LoVo (cell line): ENCODE measurements at places on chromosomes 12 and 14.
A peak's percentile ranks its signal among the peaks of the same experiment; 100 is the strongest.

- no peak for DNase-seq
Measured at GRCh38 chr12:48961331-48961730, 4.0 kb upstream of the ARF3 start.

DNA sequence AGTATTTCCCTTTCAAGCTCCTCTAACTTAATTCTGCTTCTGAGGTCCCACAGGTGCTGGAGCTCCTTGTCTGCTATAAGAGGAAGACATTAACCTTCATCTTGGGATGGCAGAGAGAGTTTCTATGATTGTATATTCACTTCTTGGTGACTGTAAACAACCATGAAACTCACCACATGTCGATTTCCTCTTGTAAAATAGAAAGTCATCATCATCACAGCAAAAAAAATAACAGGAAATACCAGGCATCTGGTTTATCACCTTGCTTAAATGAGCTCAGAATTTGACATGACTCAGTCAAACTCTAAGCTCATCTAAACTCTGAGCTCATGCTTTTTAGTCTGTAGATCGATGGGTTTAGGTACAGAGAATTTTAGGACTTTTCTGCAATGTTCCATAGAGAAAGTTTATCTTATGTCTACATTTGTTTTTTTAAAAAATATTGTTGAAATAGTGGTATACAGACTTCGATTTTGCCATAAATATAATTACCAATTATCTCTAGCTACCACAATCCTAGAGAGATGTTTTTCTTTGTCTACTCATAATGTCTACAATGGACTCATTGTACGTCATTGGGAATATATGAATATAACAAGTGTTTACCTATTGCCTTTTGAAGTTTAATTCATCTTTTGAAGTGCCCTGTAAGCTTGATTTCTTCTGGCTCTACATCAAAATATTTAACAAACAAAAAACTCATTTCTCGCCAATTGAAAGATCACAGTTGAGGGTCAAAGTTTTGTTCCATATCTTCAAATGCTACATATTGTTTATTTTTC lies 58.4 kb downstream of the IGF1 start:
- peak; percentile 39 for DNase-seq

DNA sequence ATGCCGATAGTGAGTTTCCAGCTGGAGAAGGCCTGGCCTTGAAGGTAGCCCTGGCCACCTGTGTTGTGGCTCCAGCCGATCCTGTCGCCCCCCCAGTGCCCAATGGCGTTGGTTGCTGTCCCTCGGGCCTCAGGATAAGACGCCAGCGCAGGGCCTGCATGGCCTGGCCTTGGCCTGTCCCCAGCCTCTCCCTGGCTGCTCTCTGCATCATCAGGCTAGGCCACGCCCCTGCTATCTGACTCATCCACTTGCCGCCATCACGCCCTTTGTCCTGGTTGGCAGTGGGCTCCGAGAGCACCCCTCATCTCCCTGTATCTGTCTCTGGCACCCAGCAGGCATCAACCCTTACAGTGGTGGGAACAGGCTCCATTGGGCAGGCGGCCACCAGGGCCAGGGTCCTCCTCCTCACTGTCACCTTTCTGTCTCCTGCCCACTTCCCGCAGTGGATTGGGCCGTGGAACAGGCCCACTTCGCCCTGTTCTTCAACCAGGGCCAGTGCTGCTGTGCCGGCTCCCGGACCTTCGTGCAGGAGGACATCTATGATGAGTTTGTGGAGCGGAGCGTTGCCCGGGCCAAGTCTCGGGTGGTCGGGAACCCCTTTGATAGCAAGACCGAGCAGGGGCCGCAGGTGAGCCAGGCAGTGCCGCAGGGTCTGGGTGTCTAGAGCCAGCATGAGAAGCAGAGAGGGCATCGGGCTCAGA lies 25.6 kb downstream of the ALDH2 start:
- no peak for DNase-seq

- no peak for DNase-seq
Measured at GRCh38 chr14:30808576-30808975, 65.8 kb upstream of the COCH start.

GRCh38 chr12:14239350-14239934 lies 126.0 kb upstream of the ATF7IP start:
- peak; percentile 81 for DNase-seq

- no peak for DNase-seq
Measured at GRCh38 chr12:67386869-67387565, 117.9 kb downstream of the CAND1 start.

DNA sequence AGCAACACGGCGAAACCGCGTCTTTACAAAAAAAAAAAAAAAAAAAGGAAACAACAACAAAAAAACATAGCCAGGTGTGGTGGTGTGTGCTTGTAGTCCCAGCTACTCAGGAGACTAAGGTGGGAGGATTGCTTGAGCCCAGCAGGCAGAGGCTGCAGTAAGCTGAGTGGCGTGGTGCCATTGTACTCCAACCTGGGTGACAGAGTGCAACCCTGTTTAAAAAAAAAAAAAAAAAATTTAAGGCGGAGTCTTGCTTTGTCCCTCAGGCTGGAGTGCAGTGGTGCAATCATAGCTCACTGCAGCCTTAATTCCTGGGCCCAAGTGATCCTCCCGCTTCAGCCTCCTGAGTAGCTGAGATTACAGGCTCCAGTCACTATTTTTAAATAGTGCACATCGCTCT lies 18.2 kb upstream of the FIGNL2 start:
- no peak for DNase-seq

DNA sequence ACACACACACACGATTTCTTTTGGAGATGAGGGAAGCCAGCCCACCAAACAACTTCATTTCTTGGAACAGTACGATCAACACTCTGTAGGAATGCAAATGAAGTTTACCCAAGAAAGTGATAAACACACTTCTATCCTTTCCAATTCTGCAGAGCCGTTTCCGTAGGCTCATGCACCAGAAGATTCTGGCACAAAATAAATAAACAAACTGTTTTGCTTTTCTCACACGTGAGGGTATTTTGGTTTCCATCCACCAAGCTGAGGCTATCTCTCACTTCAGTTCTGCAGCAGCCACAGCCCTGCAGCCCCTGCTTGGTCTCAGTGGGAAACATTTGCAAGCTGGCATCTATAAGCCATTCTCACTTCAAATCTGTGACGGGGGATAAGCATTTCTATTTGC lies 15.3 kb upstream of the TSPAN11 start:
- no peak for DNase-seq

GRCh38 chr12:94460616-94460959 lies 921 bp upstream of the CEP83 start:
- DNase-seq = no peak

DNA sequence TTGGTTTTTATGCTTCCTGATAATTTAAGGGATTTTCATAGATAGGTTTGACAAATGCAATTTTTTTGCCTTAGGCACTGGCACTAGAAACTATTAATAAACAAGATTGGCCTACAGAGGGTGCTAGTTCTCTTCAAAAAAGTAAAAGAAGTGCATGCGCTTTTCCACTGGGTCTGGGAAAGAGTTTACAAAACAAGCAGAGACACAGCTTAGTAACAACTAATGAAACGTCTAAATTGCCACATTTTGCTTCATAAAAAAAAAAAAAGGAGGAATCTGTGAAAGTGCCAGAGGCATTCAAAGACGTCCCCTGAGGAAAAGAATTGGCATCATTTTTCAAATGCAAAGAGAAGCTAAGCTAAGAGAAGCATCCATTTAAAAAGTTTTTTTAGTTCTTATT lies 58.3 kb upstream of the EEA1 start:
- peak; percentile 83 for DNase-seq

GRCh38 chr12:45203767-45204166 lies 12.1 kb upstream of the ANO6 start:
- no peak for DNase-seq

DNA sequence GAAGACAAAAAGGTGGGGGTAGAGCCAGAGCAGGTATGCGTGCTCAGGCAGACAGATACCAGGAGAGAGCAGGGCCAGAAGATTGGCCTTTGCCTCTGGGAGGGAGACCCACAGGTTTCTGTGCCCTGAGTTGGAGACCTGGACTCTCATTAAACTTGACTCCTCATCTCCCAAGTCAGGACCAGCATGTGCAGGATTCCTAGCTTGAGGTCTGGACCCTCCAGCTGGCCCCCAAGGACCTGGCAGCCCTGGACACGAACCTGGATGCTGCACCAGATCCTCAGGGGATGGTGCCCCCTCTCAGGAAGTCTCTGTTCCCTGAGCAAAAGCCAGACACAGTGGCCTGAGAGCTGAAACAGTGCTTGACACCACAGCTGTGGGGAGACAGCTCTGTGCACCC lies 10.5 kb upstream of the KRT73 start:
- DNase-seq = no peak
